ENCODE measurements at places on chromosomes 1 and 21. TPM values are rescaled to one million over a fixed set of nuclear protein-coding genes. Genes with fewer than 3 reads are reported as not detected.

DNA sequence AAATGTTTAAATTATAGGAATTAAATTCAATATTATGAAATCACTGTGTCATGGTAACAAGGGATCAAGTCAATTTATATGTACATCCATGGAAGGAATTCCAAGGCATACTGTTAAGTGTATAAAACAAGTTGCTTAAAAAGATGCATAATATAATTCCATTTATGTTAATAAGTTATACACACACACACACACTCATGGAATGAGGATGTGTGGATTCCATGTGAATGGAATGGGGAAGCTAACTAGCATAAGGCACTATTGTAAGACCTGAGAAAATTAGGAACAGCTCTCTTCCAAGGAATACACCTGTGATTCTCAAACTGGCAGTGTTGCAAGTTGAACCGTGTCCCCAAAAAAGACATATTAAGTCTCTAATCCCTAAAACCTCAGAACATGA is 17.6 kb upstream of the TRAF3IP3 start:
- DNase-seq, result no peak

DNA sequence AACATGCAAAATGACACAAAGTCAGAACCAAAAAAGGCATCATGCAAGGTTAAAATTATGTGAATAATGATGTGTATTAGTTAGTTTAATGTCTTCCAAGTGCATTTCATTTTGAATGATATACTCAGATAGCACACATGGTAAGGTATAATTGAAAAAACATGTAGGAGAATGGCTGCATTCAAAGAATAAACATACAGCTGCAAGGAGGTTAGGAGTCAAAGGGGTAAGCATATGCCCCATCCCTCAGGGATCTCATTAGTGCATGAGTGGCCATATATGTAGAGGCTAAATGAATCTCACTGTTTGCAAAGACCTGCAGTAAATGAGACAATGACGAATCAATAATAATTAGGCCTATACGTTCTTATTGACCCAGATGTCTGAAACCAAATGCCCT is 179.7 kb upstream of the HOOK1 start:
- no peak for DNase-seq

DNA sequence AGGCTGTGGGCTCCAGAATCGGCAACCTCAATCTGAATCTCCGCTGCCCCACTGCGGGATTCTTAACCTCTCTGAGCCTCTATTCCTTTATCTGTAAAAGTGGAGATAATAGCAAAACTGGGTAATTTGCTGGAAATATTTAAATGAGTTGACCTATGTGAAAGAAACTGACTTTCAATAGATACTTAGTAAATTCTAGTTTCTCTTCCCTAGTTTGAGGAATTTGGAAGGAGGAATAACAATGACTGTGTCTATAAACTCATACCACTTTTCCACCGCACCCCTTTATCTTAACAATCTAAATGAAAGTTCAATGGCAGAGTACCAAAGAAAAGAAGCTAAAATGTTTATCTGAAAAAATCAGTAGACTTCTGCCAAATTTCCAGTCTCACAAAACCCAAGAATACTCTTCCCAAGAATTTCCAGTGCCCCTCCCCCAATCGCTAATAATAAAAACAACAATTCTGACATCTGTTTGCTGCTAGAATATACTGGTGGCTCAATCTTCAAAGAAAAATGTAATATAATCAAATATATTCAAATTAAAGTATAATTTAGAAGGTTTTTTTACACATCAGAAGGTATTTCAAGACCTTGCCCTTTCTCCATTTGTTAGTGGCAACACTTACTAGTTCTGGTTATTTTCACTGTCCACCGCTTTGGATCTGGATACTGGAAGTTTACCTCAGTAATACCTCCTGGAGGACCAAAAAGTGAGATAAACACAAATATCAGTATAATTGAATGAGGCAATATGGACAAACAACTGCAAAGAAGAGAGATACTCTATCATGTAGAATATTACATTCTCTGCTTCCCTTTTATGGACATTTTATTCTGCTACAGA is 171.2 kb downstream of the LTN1 start:
- DNase-seq, result no peak

DNA sequence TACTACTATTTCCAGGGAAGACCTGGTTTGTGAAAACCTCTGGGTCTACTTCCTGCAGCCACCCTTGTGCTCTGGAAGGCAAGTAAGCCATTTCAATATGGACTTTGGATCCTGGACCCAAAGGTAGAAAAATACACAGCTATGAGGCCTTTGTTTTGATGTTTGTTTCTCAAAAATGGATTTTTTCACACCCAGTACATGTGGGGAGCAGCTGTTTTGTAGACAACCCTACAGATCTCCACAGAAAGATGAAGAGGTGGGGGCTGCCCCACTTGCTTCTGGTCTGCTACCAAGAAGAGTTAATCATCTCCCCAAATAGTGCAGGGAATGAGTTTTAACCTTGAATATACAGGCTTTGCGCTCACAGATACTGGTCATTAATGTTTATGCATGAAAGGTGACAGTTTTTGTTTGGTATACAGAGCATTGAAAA is 29.2 kb downstream of the ZNF281 start:
- no peak for DNase-seq

GRCh38 chr1:109622137-109622892 is 2.7 kb downstream of the AMPD2 start:
- DNase-seq, result no peak

GRCh38 chr1:1117469-1117831 is 1.6 kb upstream of the C1orf159 start:
- no peak for DNase-seq

DNA sequence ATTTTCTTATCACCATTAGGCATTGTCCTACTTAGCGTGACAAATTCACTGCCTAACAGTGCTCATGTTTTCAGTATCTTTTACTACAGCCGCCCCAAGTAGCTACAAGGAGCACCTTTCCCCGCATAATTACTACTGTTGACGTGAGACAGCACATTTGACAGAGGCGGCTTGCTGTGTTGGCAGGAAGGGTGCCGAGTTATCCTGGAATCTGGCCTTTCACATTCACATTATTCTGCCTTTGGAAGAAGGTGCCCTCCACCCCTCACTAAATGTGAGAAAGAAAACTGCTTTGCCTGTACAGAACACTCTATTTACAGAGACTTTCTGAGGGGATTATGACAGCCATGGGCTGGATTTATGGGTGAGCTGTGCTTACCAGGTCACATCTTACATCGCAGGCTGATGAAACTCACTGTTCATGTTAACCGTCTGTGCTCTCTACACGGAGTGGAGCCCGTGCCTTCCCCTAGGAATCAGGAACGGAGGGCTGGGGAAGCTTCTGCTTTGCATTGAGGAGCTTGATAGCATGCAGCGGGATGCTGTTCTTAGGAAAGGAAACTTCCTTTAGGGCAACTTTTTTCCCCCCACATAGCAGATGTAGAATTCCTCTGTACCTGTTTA is 148.0 kb upstream of the ZRANB2 start:
- no peak for DNase-seq

GRCh38 chr1:92118826-92119225 is 38.7 kb downstream of the BTBD8 start:
- no peak for DNase-seq

DNA sequence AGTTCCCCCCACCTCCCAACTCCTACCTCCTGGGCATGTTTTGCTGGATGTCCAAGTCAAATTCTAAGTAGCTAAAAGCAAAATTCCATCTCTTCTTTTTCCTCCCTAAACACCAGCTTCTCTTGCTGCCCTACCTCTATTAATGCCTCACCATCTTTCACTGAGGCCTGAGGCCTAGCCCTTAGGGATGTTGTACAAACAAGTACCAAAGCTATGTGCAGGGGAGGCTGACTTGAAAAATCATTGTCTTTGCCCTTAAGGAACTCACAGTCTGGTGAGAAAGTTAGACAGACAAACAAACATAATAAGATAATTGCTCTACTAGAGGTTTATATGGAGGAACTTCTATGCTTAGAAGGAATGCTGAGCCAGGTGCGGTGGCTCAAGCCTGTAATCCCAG is 25.3 kb upstream of the SYNC start:
- DNase-seq, result no peak

- DNase-seq, result no peak
Observed at GRCh38 chr1:210728437-210729149, 399.9 kb downstream of the HHAT start.

GRCh38 chr1:22556391-22557104 is 6.7 kb upstream of the EPHA8 start:
- DNase-seq, result no peak

- DNase-seq, result no peak
Observed at GRCh38 chr1:117609471-117609911, 3.6 kb downstream of the TENT5C start.

The ASCL5 gene
- not detected for polyA plus RNA-seq

The TFAP2E gene
- 0.67 TPM for polyA plus RNA-seq

The KIAA0040 gene
- 7.3 TPM for polyA plus RNA-seq

The PROK1 gene
- 428 TPM for polyA plus RNA-seq

Measured in ovary (tissue), 10 donors.